ENCODE measurements at places on chromosomes 3 and 15.

DNA sequence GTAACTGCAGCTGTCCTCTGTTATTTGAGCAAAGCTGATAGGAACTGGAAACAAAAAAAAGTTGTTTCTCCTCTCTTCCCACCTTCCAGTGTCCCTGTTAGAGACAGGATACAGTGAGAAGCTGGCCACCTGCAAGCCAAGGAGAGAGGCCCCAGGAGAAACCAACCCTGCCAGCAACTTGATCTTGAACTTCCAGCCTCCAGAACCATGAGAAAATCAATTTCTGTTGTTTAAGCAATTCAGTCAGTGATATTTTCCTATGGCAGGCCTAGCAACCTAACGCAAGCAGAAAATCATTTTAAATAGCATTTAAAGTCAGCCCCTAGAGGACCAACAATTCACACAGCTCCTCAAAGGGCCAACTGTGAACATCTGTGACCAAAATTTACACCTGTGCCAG, 291.3 kb downstream of the OXSM start:
- DNase-seq = no peak

GRCh38 chr15:29024662-29025061, 138.9 kb downstream of the APBA2 start:
- no peak for DNase-seq

- DNase-seq = peak; percentile 71
Measured at GRCh38 chr15:95284933-95285421, 1045.5 kb upstream of the NR2F2 start.

DNA sequence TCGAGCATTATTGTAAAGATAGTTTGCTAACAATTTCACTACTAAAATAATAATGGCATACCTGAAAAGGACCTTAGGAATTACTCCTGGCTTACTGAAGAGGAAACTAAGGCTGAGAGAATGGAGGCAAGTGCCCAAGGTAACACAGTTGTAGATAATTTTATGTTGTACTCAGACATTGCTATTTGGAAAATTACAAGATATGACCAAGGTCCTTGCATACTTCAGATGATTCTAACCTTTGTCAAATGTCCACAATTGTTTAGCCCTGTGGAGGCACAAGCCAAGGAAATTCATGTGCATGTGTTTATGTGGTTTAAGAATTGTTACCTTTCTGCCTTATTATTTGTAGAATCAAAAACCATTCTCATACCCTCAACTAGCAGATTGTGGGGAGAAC, 105.7 kb downstream of the TUSC7 start:
- DNase-seq = no peak

DNA sequence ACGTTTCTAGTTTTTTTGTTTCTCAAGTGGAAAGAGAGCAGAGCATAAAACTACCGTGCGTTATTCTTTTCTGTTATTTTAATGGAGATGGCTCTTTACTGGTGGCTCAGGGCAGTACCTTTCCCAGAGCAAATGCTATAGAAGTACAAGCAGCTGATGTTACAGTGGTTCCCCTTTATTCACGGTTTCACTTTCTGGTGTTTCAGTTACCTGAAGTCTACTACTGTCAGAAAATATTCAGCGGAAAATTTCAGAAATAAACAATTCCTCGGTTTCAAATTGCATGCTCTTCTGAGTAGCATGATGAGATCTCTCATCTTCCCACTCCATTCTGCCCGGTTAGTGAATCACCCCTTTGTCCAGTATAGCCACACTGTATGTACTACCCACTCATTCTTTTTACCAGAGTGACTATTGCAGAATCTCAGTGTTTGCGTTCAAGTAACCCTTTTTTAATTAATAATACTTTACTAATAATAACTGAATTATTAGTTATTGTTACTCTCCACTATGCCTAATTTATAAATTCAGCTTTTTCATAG, 597.5 kb upstream of the ROBO2 start:
- DNase-seq = peak; percentile 43

DNA sequence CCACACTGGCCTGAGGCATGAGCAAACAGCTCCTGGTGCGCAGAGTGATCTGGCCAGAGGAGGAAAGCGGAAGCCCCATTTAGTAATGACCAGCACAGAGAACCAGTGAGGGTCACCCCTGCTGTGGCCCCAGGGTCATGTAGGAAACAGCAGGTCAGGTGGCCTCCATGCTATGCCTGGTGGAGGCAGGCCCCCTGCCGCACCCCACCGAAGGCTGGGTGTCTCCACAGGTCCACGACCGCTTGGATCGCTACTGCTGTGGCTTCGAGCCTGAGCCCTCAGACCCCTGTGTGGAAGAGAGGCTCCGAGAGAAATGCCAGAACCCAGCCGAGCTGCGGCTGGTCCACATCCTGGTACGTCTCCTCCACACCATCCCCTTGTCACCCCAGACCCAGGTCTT, 52.6 kb downstream of the POMGNT2 start:
- DNase-seq = no peak

DNA sequence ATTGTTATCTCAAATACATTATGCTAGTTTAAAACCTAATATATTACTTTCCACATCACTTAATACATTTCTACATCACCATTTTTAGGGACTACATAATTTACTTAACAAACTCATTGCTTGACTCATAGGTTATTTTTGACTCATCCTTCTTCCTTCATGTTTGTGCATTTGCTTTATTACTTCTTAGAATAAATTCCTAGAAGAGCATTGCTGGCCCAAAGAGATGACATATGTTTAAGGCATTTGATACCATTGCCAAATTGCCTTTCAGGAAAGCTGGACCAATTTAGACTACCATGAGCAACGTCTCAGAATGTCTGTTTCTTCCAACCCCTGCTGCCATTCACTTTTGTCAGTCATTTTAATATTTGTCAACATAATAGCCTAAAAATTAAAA, 905.8 kb downstream of the IGSF11 start:
- peak; percentile 69 for DNase-seq

GRCh38 chr3:152298393-152299248, 29.9 kb downstream of the MBNL1 start:
- DNase-seq = peak; percentile 95

DNA sequence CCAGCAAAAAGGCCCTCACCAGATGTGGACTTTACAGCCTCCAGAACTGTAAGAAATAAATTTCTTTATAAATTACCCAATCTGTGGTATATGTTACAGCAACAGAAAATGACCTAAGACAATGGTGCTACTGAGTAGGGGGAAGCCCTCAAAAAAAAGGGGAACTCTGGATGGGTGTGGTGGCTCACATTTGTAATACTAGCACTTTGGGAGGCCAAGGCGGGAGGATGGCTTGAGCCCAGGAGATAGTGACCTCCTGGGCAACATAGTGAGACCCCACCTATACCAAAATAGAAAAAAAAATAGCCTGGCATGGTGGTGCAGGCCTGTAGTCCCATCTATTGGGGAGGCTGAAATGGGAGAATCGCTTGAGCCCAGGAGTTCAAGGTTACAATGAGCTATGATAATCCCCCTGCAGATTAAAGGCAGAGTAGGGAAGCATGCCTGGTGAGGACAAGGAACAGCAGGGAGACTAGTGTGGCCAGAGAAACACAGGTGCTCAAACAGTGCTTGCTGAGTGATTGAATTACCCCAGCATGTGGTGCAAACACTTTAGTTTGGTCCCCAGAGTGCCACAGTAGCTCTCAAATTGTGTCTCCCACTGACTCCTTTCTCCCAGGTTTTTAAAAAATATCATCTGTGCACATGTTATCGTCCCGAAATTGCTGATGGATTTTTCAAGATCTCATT, 13.9 kb upstream of the USP3 start:
- no peak for DNase-seq

GRCh38 chr15:97786741-97787140, 173.8 kb upstream of the ARRDC4 start:
- DNase-seq = no peak

- DNase-seq = no peak
Measured at GRCh38 chr15:90099072-90099867, 3.0 kb downstream of the IDH2 start.

- no peak for DNase-seq
Measured at GRCh38 chr15:55281517-55282228, 7.9 kb downstream of the RAB27A start.

GRCh38 chr15:45157974-45158373, 28.2 kb downstream of the DUOX1 start:
- peak; percentile 91 for DNase-seq

- DNase-seq = no peak
Measured at GRCh38 chr15:57196865-57197264, 179.4 kb upstream of the CGNL1 start.

DNA sequence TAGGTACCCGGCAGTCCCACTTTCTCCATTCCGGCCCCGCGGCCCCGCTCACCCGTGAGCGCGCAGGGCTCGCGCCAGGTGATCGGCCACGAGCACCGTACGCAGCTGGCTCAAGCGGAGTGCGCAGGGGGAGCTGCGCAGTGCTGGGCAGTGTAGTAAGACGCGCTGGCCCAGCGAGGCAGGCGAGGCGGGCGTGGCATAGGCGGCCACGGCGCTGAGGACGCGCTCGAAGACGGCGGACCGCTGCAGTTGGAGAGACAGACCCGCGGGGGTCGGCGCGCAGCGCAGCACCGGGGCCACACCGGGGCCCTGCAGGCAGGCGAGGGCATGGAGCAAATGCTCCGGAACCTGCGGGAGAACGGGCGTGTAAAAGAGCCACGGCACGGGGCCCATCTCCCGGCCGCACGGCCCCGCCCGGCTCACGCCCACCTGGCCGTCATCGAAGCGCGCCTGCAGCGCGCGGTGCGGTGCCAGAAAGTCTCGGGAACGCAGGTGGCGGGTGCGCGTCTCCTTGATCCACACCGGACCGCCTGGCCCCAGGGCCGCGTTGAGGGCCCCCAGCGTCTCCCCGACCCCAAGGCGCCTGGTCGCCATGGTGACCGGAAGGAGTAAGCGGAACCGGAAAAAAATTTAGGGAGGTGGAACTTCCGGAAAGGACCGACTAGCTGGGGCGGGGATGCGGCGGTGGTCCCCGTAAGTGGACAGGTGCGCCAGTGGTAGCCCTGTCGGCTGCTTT, at the start of gene DALRD3:
DALRD3 (minus strand) TSS at position 610 of the 736 bp plus-strand sequence; CDS start at position 594, 16 bp downstream.
- peak; percentile 39 for DNase-seq

DNA sequence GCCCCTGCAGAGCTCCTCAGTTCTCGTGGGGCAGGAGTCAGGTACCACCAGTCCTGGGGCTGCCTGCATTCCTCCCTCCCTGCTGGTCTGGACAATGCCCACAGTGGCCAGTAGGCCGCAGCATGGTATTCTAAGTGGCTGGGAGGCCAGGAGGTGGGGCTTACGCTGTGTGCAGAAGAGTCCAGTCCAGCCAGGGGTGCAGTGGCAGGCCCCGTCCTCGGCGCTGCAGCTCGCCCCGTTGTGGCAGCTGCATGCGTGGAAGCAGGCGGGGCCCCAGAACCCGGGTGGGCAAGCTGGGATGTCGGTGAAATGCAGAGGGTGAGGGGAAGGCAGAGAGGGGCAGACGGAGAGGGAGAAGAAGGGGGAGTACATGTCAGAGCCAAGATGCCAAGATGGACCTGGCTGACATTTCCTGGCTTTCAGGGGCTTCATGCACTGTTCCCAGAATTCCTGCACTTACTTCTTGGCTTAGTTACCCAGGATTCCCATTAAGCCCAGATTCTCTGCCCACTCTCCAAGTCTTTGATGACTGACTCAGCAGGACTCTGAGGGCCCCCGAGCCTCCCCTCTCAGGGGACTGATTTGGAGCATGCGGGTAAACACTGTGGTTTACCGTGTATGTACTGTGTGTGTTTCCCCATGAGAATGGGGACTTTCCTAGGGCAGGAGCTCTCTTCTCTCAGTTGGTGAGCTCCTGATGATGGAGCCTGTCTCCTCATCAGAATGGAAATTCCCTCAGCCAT, 47.5 kb downstream of the RAB11A start:
- DNase-seq = peak; percentile 42

- DNase-seq = peak; percentile 35
Measured at GRCh38 chr3:62923066-62923465, 47.9 kb upstream of the CADPS start.

- DNase-seq = peak; percentile 98
Measured at GRCh38 chr15:58546635-58547627, 115.1 kb downstream of the LIPC start.
